ENCODE measurements at places on chromosomes 11 and 22. TPM values are rescaled to one million over a fixed set of nuclear protein-coding genes. Genes with fewer than 3 reads are reported as not detected.

GRCh38 chr22:38456841-38457699, 2.1 kb upstream of the KCNJ4 start:
- no peak for DNase-seq

- no peak for DNase-seq
These were observed 111.0 kb upstream of the APOA1 start for GRCh38 chr11:116948391-116948790.

Gene OR8A1
- not detected for total RNA-seq

Gene COMMD9
- 53.5 TPM for total RNA-seq

Gene TRPC6
- 0.42 TPM for total RNA-seq

Data from mesothelial cell of epicardium (in vitro differentiated cells).